Urinary bladder (tissue), 4 donors: ENCODE measurements at places on chromosomes 2 and 18.
A peak's percentile ranks its signal among the peaks of the same experiment; 100 is the strongest.

GRCh38 chr2:220509096-220509757, 881.8 kb downstream of the SLC4A3 start:
- no peak for DNase-seq

- no peak for DNase-seq
These were observed 36.2 kb downstream of the GLS start for GRCh38 chr2:190916829-190917228.

- DNase-seq, result no peak
These were observed 32.6 kb downstream of the SRSF7 start for GRCh38 chr2:38718601-38719000.

DNA sequence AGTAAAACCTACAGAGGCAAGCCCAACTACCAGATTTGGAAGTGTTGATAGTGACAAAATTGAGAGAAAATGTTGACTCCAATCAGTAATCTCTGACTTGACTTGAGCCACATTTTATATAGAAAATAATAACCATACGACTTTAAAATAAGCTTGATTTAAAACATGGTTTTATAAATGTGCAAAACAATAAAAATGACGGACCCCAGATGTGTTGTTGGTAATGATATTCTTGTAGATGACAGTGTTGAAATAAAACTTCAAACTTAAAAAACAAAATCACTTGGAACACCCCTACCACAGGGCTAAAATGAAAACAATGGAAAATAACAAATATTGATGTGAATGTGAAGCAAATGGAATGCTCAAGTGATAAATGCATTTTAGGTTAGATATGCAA, 188.1 kb downstream of the SRBD1 start:
- no peak for DNase-seq

GRCh38 chr2:111697560-111697959, 186.4 kb downstream of the ANAPC1 start:
- DNase-seq, result no peak

GRCh38 chr2:202909394-202910192, 1.9 kb downstream of the WDR12 start:
- DNase-seq, result no peak

- no peak for DNase-seq
These were observed 39.6 kb downstream of the RAB3GAP1 start for GRCh38 chr2:135091681-135092080.

DNA sequence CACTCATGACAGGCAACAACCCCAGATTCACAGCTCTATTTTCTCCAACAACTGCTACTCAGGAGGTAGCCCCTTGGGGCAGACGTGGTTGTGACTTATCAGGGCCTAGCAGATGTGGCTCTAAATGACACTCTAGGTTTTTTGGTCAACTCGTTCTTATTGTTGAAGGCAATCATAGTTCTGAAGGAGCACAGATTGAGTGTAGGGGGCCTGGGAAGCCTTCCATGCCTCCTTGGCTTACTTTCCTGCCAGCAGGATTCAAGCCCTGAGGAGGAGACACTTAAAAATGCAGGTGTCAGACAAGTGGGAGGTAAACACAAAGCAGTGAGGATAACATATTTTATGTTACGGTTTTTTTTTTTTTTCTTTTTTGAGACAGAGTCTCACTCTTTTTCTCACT, 23.5 kb upstream of the SUCLG1 start:
- DNase-seq, result no peak

- DNase-seq, result no peak
These were observed 16.1 kb upstream of the ARL5A start for GRCh38 chr2:151844211-151844896.

GRCh38 chr2:150156876-150157275, 330.6 kb downstream of the RND3 start:
- no peak for DNase-seq

DNA sequence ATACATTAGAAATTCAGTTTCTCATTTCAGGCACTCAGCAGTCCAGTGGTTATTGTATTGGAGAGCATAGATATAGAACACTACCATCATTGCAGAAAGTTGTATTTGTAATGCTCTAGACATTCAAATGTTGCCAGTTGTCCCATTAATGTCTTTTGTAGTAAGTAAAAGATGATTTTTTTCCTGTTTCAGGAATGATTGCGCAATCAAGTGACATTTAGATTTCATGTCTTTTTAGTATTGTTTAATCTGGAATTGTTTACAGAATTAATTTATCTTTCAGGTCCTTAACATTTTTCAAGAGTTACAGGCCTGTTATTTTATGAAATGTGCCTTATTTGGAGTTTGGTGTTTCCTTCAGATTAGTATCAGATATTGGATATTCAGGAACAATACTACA, 134.7 kb downstream of the MSTN start:
- no peak for DNase-seq

DNA sequence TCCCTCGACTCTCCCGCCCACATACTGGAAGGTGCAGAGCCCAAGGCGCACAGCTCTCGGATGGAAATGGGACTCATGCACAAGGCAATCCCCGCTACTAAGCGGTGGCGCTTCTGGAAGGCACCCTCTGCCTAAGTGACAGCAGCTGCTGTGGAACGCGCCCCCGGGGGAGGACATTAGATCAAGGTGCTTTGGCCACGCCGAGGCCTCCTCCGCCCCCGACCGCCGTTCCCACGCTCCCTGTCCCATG, 202 bp downstream of the MCEE start:
- no peak for DNase-seq

- DNase-seq, result no peak
These were observed 27.1 kb downstream of the RAB31 start for GRCh38 chr18:9735238-9735637.

- DNase-seq, result no peak
These were observed 145.4 kb downstream of the KLHL29 start for GRCh38 chr2:23530206-23530908.

- DNase-seq, result no peak
These were observed 70.1 kb downstream of the LDLRAD4 start for GRCh38 chr18:13288509-13289133.

DNA sequence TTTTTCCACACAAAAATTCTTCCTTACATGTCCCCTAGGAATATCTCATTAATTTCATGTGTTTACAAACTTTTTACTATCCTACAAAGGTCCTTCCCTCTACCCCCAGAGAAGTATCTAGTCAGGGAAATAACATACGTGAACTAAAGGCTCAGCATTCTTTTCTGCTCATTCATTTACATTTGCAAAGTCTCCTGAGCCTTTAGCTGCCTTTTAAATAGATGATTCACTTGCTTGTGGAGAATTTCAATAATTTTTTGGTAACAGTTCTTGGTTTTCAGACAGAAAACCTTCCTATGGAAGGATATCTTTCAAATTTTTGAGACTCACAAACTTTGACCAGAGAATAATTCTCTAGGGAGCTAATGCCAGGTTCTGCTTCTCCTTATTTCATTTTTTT, 81.5 kb upstream of the RMDN2 start:
- no peak for DNase-seq

DNA sequence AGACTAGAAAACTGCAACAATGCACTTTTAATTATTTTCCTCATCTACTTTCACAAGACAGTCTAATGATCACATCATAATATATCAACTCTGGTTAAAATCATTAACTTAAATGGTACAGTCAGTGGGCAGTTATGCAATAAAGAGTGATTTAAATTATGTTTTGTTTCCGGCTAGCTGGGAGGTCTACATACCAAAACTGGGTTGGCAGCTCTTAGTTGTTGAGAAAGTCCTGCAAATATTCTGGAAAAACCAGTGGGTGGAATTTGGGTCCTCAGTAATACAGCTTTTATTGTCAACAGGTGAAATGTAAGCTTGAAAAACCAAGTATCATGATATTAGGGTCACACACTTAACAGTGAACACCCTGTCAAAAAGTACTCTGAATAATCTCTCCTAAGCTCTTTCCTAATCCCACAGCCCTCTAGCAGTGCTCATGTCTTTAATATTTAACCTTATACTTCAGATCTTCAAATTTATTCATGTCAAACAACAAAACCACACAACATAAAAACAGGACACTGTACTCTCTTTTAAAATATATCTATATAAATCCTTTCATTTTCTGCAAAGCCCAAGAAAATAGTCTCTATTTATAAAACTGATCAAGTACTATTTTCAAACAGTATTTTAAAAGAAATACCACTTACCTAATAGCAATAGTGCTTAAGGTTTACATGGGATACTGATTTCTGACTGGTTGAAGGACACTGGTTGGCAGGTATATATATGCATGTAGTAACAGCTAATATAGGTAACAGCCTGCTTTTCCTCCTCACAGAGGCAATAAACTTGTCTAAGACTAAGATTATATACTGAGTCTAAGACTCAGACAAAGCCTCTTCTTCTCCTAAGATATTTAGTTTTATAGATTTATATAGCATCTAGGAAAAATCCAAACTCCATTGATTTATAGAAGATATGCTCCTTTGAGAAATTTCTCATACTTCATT, 103.8 kb downstream of the GAREM1 start:
- peak; percentile 46 for DNase-seq

DNA sequence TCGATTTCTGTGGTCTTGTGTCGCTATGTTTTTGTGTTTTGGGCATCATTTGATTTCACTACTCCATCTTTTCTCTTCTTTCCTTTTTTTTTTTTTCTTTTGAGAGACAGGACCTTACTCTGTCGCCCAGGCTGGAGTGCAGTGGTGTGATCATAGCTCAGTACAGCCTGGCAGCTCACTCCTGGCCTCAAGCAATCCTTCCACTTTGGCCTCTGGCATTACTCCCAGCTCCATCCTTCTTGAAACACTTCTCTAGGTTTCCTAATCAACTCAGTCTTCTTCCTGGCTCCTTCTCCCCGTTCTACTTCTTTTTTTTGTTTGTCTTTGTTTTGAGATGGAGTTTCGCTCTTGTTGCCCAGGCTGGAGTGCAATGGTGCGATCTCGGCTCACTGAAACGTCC, 26.5 kb downstream of the TCF23 start:
- DNase-seq, result no peak

- no peak for DNase-seq
These were observed 47.1 kb downstream of the KCMF1 start for GRCh38 chr2:85018049-85018447.

DNA sequence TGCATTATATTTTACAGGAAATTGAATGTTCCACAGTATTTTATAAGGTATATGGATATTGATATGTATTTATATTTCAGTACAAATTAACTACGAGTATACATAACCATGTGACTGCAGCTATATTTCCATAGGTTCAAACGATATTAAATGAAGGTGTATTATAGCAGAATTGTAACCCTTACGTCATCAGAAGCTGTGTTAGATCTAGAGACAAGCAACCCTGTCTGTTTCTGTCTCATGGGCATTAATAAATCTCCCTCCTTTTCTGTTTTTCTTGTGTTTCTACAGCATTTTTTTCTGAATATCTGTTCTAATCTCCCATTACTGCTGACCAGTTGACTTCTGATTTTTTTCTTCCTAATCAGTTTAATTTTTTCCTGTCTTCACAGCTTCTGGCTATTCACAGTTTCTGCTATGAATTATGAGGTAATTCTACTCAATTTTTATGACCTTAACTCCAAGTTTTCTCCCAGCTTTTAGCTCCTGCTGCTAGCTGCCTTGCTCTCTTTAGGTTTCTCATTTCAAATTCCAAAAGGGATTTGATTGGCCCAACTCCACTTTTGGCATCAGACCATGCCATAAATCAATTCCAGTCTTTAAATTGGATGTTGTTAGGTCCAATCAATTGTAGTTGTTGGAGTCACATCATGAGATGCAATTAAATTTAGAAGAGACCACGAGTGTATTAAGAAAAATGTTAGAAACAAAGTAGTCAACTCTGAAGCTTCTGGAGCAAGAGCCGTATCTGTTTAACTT, 277.5 kb upstream of the ZSWIM2 start:
- no peak for DNase-seq

DNA sequence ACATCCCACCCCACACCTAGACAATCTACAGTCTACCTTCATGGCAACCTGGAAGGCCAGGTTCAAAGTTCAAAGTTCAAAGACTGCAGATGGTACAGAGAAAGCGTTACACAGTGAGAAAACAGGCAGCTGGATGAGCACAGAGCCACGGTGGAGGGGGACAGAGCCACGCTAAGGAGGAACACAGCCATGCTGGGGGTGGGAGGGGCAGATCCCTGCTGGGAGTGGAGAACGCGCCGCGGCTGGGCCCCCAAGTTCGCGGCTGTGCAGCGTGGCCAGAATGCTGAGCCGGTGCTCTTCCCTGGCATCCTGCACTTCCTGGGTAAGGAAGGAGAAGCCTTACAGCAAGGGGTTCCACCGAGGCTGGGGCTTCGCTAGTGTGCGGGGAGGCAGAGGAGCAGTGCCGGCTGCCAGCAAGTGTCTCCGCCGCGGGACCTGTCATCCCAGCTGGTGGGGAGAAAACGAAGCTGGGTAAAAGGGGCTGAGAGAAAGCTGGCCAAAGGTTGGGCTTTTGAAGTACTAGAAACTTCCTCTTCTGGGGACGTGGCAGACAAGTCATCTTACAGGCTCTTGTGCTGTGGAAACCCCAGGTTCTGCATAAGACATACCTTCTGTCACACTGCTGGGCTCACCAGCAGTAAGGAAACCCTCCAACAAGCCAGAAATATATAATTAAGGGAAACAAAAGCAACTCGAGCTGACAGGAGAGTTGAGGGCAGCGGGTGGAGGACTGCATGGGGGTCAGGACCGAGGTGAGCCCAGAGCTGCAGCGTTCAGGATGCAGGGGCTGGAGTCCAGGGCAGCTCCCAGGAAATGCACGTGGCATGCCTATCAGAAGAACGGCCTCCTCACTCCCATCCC, 115.5 kb downstream of the HDAC4 start:
- DNase-seq, result no peak

DNA sequence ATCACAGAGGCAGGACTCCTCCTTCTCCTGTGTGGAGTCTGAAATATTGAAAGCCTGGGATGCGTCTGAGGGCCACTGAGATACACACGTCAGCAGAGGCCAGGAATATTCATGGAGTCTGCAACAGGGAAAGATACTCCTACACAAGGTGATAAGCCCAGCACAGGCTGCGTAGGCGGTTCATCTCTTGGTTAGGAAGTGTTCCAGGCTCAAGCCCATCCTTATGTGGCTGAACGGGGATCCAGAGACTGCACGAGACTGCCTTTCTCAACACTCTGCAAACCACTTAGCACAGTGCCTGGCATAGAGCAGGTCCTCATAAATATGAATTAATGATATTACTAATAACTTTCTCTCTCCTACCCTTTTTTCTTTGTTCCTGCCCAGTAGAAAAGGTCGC, 29.2 kb upstream of the AGPS start:
- DNase-seq, result no peak

- DNase-seq, result no peak
These were observed 221.9 kb upstream of the RBBP8 start for GRCh38 chr18:22711192-22711685.

GRCh38 chr2:237074211-237074993, 11.3 kb upstream of the COPS8 start:
- no peak for DNase-seq

GRCh38 chr2:25606892-25607291, 66.5 kb downstream of the DTNB start:
- DNase-seq, result no peak

DNA sequence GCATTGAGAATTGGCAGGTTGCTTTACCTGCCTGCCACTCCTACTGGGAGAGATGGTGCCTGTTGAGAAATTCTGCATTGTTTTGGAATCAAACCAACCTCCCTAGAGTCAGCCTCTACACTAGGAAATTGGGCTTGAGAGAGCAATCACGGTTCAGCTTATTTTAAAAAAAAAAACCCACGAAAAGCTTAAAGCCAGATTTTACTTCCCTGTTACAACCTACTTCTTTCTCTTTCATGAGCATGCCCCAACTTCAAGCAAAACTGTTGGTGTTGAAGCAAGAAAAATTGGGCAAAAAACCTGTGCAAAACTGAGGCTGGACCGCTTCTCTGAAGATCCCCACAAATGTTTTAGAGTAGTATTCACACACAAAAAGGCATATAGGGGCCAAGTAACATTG, 134.6 kb upstream of the ZEB2 start:
- no peak for DNase-seq
